Fibroblast of skin of scalp (primary cell): ENCODE measurements at places on chromosomes 4 and X.

GRCh38 chr4:184293552-184293951, 75.9 kb upstream of the ENPP6 start:
- no peak for DNase-seq

GRCh38 chrX:119948381-119948780, 4.8 kb upstream of the NKAP start:
- no peak for DNase-seq

DNA sequence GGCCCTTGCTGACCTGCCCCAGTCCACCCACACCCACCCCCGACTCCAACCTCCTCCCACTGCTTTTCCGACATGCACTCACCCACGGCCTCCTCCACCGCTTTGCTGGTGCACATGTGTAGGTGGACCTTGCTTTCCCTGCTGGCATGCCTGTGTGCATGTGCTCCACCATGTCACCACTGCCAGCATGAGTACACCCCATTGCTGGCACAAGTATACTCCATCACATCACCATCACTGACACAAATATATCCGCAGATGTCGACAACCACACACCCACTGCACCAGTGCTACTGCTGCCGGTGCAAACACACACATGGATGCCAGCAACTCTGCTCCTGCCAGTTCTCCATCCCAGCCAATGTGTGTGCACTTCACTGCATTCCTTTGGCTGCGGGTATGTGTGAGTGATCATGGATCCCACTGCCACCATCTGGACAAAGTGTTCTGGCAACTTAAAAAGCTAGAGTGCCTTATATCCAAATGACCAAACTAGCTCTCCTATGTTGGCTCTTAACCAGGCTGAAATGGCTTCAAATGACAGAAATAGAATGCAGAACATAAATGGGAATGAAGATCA, 1072.3 kb downstream of the RAPGEF2 start:
- DNase-seq = peak; percentile 33

GRCh38 chr4:76197971-76198410, 15.6 kb downstream of the SCARB2 start:
- peak; percentile 41 for DNase-seq

DNA sequence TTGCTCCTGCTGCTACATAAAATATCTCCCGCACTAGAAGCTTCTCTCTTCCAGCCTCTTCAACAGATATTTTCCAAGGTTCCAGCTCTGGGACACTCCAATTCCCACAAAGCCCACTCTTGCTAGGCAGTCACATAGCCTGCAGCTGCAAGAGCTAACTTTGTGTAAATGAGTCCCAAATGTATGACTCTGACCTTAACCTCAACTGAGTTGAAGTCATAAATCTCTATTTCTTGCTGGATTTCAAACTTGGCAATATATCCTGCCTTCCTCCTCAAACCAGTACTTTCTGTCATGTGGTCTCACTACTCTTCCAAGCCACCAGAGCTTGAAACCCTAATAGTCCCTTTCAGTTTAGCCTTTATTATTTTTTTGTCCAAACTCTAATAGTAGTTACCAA, 315.4 kb upstream of the GRIA3 start:
- DNase-seq = peak; percentile 5

- peak; percentile 80 for DNase-seq
These were observed 348.3 kb downstream of the ARHGAP24 start for GRCh38 chr4:85823295-85823694.

- peak; percentile 49 for DNase-seq
These were observed 968 bp upstream of the NELFA start for GRCh38 chr4:2009651-2010233.

DNA sequence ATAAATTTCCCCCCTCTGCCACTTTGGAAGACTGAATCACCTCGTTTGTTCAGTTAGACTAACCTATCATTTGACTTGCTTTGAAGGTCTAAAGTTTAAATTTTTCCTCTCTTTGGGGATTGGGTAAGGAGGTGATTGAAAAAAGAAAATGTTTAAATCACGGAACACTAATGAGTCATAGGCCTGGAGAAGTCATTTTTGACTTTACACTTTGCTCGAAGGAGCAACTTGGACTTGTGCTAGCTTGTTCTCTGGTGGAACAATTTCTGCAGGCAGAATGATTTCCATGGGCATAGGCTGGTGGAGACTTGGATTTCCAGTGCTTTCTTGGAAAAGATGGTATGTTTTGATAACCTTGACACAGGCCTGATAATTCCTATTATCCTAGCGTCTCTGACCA, 10.5 kb upstream of the GLUD2 start:
- DNase-seq = no peak

DNA sequence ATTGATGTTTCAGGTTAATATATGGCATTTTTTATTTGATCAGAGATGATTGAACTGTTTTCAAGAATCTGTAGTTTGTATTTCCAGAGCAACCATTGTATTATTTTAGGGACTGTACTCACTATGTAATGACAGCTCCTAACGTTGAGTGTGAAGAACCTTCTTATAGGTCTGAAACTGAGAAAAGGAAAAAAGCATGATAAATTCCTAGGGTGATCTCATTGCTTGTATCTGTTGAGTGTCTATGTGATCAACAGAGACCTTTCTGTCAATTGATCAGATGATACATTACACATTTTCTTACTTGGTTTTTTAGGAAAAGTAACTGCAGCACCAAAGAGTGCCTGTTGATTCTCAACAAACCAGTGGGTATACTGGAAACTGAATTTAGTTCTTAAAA, 40.2 kb downstream of the SEC24B start:
- DNase-seq = no peak

DNA sequence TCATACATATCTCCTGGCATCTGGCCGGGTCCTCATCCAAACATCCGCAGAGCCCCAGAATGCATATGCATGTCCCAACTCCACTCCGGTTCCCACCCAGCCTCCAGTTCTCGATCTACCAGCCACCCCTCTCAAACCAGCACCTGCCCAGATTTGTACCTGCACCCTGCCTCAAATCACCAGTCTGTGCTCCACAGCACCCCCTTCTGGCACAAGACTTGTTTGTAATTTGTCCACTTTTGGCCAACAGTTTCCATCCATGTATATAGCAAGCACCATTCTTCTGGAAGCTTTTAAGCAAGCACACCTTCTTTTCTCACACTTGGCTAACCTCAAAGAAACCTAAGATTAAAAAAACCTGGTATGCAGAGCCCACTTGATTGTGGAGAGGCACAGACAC, 644.1 kb downstream of the MID1IP1 start:
- DNase-seq = no peak

DNA sequence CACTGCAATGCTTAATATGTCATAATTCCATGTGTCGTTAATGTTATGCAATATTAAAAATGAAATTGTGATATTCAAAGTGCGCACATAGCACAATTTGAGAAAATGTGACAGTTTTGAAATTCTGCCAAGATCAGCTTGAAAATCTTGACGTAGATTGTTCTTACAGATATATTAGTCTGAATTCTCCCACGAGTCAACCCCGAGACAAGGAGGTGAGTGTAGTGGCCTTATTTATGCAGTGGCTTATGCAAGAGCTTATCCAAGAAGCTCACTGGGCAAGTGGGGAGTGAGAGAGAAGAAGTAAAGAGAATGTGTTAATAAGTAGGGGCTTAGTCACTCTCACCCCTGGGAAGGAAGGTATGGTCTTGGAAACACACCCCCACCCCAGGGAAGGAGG, 286.1 kb upstream of the STS start:
- no peak for DNase-seq

GRCh38 chrX:119605464-119606279, 552 bp downstream of the NKRF start:
- peak; percentile 4 for DNase-seq

- peak; percentile 63 for DNase-seq
These were observed 104.0 kb downstream of the PHEX start for GRCh38 chrX:22135994-22136684.

GRCh38 chrX:530726-531610, 99.6 kb upstream of the SHOX start:
- DNase-seq = no peak

- no peak for DNase-seq
These were observed 31.7 kb upstream of the METAP1 start for GRCh38 chr4:98963538-98964433.

DNA sequence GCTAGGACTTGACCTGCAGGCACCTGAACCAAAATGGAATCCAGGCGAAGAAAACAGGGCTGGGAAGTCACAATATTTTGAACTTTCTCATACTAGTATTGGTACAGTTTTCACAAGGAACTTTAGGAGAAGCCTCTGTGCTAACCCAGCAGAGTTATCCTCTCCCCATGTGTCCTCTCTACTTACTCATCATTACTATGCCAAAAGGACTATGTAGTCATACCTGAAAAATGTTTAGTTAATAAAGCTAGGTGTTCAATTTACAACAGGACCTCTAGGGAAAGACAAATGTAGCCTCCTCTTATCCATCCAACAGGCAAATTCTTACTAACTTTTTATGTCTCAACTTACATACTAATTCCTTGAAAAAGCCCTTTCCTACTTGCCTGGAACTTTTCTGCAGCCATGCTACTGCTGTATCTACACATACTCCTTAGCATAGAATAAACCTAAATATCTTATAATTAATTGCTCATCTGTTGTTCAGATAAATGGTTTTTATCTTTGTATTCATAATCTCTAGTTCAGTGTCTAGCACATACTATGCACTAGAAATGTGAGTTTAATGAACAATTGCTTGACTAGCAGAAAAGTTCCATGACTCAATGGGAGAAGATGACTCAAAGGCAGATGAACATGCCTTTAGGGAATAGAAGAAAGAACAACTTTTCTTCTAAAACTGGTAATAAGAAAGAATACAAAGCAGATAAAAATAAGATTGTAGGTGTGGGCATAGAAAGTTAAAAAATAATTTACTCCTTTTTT, 215.5 kb upstream of the VEGFC start:
- peak; percentile 65 for DNase-seq

DNA sequence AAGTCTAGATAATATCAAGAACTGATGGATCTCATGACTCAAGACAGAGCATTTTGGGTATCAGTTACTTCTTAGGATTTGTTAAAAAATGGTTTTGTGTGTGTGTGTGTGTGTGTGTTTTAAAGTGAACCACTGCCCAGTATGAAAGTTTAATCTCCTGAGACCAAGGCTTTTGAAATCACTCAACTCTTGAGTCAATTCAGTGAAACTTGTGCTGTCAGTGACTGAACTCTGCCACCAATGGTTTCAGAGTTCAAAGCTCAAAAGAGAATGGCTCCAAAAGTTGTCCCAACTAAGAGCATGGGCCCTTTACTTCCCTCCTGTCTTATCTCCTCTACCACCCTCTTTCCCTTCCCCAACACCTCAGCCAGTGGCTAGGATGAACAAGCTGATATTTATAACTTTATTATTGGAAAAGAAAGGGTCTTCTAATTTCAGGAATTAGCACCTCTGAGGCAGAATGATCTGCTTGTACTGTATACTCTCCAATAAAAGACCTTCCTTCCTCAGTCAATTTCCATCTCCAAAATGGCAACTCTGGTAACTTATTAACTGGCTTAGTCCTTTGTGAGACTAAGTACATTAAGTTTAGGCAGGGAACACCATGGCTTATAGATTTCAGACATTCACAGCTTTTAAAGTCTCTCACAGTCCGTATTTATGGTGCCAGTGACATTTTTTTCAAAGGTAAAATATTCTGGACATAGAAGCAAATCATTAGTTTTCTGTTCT, 152.2 kb downstream of the REPS2 start:
- DNase-seq = no peak

- no peak for DNase-seq
These were observed 44.3 kb downstream of the GPRIN3 start for GRCh38 chr4:89263265-89263664.

DNA sequence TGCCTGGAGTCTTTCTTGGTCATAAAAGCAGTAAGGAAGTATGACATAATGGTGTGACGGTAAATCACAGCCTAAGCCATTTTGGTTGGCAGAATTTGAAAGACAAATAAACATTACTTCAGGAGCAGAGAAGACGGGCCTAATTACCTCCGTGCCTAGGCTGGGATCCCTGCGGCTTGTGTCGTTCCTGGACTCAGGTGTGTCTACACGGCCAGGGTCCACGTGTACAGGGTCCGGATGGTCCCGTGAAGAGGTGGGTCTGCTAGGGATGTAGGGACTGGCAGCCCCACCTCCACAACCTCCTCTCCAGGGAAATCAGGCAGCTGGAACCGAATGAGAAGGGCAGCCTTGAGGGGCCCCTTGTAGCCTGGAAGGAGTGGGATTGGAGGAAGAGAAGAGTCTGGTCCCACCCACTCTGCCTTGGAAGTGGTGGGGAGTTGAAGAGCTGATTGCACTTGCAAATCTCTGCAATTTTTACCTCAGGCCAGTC, 55.4 kb upstream of the PLAC1 start:
- DNase-seq = no peak

DNA sequence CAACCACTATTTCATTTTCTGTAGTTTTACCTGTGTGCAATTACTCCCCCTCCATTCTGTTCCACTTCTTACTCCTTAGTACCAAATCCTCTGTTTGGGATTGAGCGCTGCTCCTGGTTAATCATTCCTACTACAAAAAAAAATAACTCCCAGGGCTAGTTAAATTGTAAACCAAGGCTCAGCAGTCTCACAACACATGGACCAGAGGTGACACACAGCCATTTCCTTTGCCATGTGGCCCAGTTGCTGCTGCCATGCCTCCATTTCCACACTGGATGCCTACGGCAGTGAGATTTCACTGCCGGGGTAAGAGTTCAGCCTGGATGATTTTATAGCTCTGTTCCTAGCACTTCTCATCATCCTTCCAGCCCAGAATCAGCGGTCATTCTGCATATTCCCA, 107.2 kb downstream of the AKAP4 start:
- no peak for DNase-seq

DNA sequence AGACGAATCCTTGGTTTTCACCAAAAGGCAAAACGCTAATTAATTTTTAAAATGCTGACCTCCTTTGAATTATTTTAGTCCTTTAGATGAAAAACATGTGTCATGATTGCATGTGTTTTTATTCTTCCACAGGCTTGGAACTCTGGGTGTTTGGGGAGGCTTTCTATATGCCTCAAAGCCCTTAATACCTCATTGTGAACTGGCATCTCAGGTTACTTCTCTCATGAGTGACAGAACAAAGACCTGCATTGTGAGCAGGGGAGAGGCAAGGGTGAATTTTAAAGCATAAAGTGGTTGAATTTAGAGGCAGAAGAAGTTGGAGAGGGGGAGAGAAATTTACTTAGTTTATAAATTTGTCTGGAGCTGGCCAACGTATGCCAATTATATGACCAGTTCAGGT, 119.5 kb downstream of the ARSF start:
- DNase-seq = no peak

DNA sequence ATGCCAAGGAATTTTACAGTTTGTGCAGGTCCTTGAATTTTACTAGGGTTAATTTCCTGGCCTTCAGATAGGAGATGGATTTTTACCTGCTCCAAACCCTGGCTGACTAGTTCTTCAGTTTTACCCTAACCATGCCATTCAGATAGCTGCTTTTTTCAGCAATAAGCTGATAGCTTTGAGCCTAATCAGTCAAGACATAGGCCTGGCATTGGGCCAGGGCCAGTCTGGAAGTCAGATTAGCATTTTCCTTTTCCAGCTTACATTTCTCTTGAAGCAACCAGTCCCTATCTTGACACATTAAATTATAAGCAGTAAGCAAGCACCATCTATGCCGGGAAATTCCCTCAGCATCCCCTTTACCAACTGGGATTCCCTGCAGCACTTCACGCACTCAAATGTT, 177.1 kb downstream of the ADGRA3 start:
- no peak for DNase-seq
